B cell (primary cell): ENCODE measurements at places on chromosomes 6 and 20.

DNA sequence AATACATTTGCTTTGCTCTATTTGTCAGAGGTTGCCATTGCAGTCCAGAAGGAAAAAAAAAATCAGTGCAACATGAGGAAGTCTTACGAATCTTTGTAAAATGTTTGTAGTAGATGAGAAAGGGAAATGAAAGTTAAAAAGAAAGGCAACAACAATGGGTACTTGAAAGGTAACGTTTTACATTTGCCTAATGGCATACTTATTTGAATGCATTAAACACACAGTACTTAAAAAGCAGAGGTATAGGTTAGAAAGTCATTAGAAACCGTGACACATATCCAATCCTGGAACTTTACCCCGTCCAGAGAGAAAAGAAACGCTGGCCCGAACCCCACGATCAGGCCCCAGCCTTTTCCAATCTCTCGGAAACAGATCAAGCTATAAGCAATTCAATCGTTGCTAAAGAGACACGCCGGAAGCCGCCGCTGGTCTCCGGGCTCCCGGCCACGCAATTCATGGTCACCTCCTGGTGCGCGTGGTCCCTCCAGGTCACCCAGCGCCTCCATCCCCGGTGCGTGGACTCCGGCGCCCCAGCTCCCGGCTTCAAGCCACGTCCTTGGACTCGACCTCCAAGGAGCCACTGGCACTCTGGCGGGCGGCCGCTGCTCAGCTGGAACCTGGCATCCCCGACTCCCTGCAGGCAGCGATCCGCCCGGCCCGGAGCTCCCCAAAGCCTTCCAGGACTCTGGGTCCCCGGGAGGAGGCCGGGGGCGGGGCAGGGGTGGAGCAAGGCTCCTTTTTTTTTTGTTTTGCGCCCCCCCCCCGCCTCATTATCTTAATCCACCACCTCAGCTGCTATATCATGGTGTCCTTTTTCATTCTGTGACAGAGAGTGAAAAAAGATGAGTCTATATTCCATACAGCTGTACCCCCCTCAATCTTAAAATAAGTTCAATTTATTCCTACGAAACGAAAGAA, at the start of gene SLC18B1:
SLC18B1 (minus strand) TSS at position 687 of the 918 bp plus-strand sequence; CDS start at position 506, 181 bp downstream.
- no peaks in the 10 kb centered on the region for H3K27me3 ChIP-seq
- H3K4me1 ChIP-seq = peaks cover 5% of the 10 kb centered on the region
- DNase-seq = peak; percentile 69
- peak within 1 kb of the TSS; percentile 87 for H3K27ac ChIP-seq
- H3K36me3 ChIP-seq = peaks cover 11% of the 10 kb centered on the region

- no peaks in the 10 kb centered on the region for H3K36me3 ChIP-seq
- no peak overlapping the region for H3K27ac ChIP-seq
- no peak for DNase-seq
Measured at GRCh38 chr6:118748311-118749062, 97.1 kb upstream of the CEP85L start.

GRCh38 chr6:154815938-154816820, 83.0 kb downstream of the SCAF8 start:
- peaks cover 25% of the 10 kb centered on the region for H3K4me1 ChIP-seq
- H3K27me3 ChIP-seq = no peaks in the 10 kb centered on the region
- H3K36me3 ChIP-seq = peaks cover 18% of the 10 kb centered on the region
- H3K27ac ChIP-seq = no peak overlapping the region

DNA sequence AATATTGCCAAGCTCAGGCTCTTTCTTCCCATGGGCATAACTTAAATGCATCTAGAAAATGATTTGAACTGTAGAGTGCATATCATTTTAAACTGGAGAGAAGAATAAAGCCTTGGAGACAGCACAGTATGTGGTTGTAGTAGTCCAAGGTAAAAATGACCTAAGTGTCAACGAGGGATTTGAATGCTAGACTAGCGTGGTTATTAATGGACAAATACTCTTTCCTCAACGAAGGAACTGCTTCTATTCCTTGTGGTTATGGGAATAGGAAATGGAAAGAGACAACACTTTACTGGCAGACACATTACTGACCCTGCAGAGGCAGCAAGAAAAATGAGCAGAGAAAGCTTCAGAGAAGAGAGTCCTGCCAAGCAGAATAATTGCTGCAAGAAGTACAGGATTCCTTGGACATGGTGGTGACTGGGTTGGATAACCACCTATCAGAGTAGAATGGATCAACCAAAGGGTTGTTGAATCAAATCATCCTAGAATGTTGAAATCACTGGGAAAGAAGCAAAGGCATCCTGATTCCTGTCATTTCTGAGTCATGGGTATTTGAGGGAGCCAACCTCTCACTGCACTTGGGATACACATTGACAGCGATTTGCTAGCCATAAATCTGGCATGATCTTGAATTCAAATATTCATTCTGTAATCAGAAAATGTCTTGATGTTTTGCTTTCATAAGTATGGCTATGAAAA, 258.1 kb upstream of the EPHA7 start:
- DNase-seq = no peak
- no peak overlapping the region for H3K4me3 ChIP-seq
- no peaks in the 10 kb centered on the region for H3K36me3 ChIP-seq
- no peaks in the 10 kb centered on the region for H3K4me1 ChIP-seq
- H3K27ac ChIP-seq = no peak overlapping the region
- H3K27me3 ChIP-seq = no peaks in the 10 kb centered on the region

DNA sequence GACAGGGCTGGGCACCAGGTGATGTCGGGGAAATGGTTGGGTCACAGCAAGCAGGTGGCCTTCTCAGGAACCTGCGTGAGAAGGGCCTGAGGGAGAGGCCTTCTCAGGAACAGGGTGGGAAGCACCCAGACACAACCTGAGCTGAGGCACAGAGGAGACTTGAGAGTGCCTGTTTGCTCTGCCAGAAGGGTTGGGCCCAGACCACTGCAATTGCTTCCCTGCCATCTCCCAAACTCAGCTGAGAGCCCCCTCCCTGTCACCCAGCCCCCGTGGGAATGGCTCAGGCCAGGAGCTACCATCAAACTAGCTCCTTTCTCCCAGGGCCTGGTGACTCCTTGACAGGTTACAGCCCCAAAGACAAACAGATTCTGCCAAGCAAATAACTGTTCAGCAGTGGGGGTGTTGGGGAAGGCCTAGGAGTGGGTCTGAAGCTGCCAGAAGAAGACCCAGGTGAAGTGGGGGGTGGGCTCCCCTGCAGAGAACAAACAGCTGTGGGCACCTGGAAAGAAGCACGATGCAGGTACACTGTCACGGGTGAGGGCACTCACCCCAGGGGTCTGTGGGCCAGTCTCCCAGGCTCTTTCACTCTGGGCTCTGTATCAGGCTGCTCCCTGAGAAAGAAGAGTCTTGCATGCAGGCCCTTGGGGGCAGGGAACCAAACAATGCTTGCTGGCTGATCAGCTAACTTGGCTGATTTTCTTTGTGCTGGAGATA, 30.4 kb upstream of the SPDEF start:
- no peak overlapping the region for H3K4me3 ChIP-seq
- H3K4me1 ChIP-seq = peaks cover under 1% of the 10 kb centered on the region
- no peaks in the 10 kb centered on the region for H3K27me3 ChIP-seq
- H3K36me3 ChIP-seq = peaks cover 31% of the 10 kb centered on the region
- DNase-seq = no peak

DNA sequence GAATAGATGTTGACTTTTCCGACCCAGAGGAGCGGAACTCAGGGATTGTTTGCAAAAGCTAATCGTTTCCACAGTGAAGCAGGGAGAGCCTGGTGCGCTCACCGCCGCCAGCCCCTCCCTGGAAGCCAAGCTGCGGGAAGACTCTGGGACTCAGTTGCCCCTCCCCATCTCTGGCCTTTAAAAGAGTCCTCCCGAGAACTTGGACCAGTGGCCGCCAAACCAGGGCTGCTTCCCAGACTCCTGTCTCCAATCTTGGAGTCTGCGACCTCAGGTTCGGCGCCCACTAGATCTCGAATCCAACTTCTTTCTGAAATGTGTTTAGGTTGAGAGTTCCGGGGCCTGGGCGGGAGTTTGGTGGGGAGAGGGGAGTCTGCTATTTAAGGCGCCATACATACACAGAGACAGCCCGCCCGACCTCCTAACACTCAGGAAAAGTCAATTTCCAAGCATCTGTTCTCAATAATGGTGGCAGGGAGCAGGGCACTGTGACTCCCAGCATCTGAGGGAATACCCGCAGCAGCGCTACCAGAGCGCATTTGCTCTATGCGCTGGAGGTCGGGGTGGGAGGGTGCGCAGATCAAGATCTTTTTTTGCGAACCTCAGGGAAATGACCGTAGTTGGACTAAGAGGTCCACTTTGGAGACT, 800 bp upstream of the GRIK2 start:
- no peak overlapping the region for H3K4me3 ChIP-seq
- no peak overlapping the region for H3K27ac ChIP-seq
- no peaks in the 10 kb centered on the region for H3K36me3 ChIP-seq
- peaks cover 27% of the 10 kb centered on the region for H3K27me3 ChIP-seq
- DNase-seq = no peak

DNA sequence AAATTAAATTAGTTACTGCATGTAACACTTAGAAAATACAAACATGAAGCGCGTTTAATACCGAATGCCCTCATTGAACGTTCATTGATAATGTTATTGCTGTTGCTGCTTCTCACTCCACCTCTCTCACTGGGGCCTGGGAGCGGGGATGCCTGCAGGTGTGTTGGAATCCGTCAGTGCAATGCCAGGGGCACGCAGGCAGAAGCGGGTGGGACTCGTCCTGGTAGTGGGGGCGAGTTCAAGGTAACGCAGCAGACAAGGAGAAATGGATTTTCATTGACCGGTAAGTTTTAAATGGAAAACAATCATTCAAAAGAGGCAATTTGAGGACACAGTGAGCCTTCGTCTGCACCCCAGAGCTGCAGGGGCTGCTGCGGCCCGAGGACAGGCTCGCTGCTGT, 71.2 kb upstream of the AFDN start:
- DNase-seq = no peak
- no peaks in the 10 kb centered on the region for H3K27me3 ChIP-seq
- H3K4me3 ChIP-seq = no peak overlapping the region

DNA sequence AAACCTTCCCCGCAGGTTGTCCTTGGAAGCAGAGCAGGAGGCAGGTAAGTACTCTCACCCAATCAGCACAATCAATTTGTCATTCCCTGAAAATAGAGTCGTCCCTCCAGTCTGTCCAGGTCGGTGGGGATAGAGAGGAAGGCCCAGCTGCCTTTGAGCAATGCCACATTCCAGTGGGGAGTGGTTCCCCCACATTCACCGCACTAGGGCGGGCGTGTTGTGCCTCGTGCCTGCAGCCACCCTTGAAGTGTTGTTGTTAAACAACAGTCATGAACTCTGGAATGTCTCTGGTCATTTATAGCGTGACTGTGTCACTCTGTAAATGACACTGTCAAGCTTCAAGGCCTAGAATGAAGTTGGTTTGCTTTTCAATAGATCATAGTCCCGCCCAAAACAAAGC, 33.4 kb downstream of the PRDM1 start:
- peaks cover 13% of the 10 kb centered on the region for H3K4me1 ChIP-seq
- no peaks in the 10 kb centered on the region for H3K27me3 ChIP-seq
- no peak overlapping the region for H3K27ac ChIP-seq
- no peaks in the 10 kb centered on the region for H3K36me3 ChIP-seq
- no peak overlapping the region for H3K4me3 ChIP-seq
- DNase-seq = no peak

DNA sequence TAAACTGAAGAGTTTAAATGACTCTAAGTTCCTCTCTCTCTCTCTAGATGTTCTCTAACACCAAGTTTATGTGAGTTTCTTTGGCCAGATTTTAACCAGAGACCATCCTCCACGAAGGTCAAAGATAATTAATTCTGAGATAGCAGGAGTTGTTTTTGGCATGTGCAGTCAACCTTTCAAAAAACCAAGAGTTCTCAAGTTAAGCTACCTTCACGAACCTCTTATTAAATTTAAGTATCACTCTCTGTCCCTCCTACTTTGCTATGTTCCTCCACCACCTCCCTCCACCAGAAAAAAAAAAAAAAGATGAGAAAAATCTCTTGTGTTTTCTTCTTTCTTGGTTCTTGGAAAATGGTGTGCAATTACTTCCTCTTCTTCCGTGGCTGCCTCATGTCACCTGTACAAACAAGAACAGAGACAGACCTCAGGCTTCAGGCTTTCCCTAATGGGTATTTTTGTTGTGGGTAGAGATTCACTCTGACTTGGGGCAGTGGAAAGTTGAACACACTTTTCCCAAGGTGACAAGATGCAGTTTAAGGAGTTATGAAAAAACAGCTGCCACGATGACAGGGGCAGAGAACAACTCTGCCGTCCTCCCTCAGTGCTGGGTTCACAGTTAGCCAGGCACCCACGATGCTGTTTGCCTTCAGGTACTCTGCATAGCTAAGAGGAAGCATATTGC, 64.3 kb downstream of the ADTRP start:
- no peak overlapping the region for H3K4me3 ChIP-seq
- DNase-seq = peak; percentile 24
- no peak overlapping the region for H3K27ac ChIP-seq
- H3K4me1 ChIP-seq = peaks cover 21% of the 10 kb centered on the region
- no peaks in the 10 kb centered on the region for H3K27me3 ChIP-seq
- H3K36me3 ChIP-seq = no peaks in the 10 kb centered on the region

DNA sequence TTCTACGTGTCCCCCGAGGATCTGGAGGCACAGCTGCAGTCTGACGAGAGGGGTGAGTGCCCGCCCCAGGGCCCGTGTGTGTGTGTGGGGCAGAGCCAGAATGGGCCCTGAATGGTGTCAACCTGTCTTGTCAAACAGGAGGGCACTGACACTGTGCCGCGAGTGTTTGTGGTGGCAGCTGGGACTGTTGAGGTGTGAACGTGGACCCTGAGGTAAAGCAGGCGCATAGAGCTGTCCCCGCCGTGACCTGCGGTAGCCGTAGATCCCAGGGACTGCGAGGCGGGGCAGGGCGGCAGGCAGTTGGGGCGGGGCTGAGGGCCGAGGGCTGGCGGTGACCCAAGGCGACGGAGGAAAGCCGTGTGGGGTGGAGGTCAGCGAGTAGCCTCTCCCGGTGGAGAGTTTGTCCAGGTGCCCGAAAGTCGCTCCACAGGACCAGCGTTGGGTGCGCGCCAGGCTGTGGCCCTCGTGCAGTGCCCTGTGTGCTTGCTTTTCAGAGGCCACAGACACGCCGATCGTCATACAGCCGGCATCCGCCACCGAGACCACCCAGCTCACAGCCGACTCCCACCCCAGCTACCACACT, 25.2 kb downstream of the UCKL1 start:
- no peak overlapping the region for H3K27ac ChIP-seq
- H3K27me3 ChIP-seq = no peaks in the 10 kb centered on the region
- no peak for DNase-seq

DNA sequence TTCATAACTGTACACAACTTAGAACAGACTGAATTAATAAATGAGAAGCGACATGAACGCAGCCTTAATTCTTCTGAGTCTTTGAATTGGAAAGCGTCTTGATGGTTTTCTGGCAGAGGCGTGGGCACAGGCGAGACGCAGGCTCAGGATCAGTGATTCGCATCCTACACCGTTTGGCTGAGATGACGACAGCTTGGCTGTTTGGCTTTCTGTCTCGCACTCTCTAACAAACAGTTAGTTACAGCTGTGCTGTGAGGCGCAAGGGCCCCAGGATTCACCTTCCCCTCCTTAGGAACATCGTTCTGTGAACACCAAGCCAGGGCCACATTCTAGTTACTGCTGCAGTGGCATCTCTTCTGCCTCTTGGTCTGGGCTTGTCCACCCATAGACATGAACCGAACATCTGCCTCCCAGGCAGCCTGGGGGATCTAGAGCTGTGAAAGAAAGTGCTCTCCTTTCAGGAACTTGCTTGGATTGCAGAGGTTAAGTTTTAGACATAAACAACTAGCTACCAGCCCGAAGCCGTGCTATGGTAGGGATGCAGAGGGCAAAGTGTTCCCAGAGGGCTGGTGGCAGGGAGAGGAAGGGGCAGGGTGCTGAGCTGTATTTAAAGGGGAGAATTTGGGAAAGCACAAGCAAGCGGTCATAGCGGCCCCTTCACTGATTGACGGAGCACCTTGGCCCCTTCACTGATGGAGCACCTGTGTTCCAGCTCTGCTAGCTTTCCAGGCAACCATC, 49.6 kb downstream of the TCP11 start:
- H3K4me3 ChIP-seq = no peak overlapping the region
- H3K27me3 ChIP-seq = no peaks in the 10 kb centered on the region
- no peak overlapping the region for H3K27ac ChIP-seq
